ENCODE measurements at places on chromosomes 2 and 18. TPM values are rescaled to one million over a fixed set of nuclear protein-coding genes. Genes with fewer than 3 reads are reported as not detected.

MOB4 gene
- total RNA-seq: 26.6 TPM

LYPD6B gene
- total RNA-seq: not detected

HOXD13 gene
- total RNA-seq: not detected

SCN7A gene
- total RNA-seq: 23.6 TPM

ID2 gene
- total RNA-seq: 150 TPM

SH2D6 gene
- 2.1 TPM for total RNA-seq

CHRNA1 gene
- 0.33 TPM for total RNA-seq

M1AP gene
- not detected for total RNA-seq

GALNT5 gene
- 32.4 TPM for total RNA-seq
